Activated CD4-positive, alpha-beta memory T cell treated with anti-CD3 and anti-CD28 coated beads, Interleukin-2, amount 10 ng/mL, durations not matched to agents 7 days and 5 days (primary cell): ENCODE measurements at places on chromosomes 1 and 21. TPM values are rescaled to one million over a fixed set of nuclear protein-coding genes. Genes with fewer than 3 reads are reported as not detected.

- peaks cover 40% of the 10 kb centered on the region for H3K36me3 ChIP-seq
- DNase-seq, result no peak
- no peak overlapping the region for H3K27ac ChIP-seq
- no peak overlapping the region for H3K4me3 ChIP-seq
- H3K4me1 ChIP-seq, result peaks cover 20% of the 10 kb centered on the region
- H3K27me3 ChIP-seq, result peaks cover 11% of the 10 kb centered on the region
Measured at GRCh38 chr1:233635765-233636502, 22.0 kb downstream of the KCNK1 start.

DNA sequence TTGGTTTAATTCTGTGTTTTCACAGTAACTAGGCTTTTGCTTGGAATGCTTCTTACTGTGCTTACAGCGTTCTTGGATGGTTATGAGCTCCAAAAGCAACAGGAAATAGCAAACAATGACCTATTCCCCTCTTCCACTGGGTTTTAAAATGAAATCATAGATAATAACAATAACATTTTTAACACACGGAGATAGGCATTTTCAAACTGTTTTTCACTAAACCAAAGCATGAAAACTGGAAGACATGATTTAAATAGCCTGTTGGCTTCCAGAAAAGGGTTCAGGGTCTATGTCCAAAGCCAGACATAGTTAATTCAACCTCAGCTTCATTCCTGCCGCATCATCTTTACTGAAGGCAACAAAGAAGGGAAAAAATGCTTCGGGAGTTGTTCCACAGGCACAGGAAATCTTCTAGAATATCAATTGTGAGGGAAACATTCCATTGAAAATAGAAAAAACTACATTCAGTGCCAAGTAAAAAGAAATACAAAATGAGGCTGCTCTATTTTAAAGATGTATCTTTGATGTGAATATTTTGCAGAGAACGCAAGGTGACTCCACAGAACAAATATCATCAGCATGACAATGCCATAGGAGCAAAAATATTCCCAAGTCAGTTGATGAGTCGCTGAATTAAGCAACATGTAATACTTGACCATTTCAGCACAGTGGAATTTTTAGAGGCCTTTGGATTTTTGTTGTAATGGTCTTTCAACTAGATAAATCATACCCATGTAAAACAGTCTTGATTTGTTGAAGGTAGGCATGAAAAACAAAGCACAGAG is 80.7 kb downstream of the NID1 start:
- no peak overlapping the region for H3K4me3 ChIP-seq
- DNase-seq, result no peak
- H3K27me3 ChIP-seq, result peaks cover 13% of the 10 kb centered on the region
- no peak overlapping the region for H3K27ac ChIP-seq
- no peaks in the 10 kb centered on the region for H3K36me3 ChIP-seq

GRCh38 chr1:217921126-217921904 is 290.2 kb downstream of the SPATA17 start:
- peaks cover 5% of the 10 kb centered on the region for H3K27me3 ChIP-seq
- no peaks in the 10 kb centered on the region for H3K36me3 ChIP-seq
- no peaks in the 10 kb centered on the region for H3K4me1 ChIP-seq
- no peak for DNase-seq
- no peak overlapping the region for H3K4me3 ChIP-seq

NUP210L gene
- total RNA-seq, result 0.08 TPM

DNA sequence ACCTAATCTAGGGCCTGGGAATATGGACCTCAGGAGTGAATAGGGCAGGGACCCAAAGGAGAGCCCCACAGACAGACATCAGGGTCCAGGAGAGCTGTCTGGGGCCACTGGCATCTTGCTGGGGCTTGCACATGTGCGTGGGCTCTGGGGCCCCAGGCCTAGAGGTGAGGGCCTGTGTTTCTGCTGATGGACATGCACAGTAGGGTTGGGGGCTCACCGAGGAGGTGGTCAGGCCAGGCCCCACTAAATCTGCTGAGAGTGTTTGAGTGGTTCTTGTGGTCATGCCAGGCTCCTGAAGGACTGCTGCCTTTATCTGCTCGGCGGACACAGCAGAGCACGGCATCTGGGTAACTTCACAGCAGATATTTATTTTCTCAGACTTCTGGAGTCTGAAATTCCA is 87.4 kb downstream of the OBSCN start:
- H3K4me1 ChIP-seq, result no peaks in the 10 kb centered on the region
- H3K27me3 ChIP-seq, result no peaks in the 10 kb centered on the region

DNA sequence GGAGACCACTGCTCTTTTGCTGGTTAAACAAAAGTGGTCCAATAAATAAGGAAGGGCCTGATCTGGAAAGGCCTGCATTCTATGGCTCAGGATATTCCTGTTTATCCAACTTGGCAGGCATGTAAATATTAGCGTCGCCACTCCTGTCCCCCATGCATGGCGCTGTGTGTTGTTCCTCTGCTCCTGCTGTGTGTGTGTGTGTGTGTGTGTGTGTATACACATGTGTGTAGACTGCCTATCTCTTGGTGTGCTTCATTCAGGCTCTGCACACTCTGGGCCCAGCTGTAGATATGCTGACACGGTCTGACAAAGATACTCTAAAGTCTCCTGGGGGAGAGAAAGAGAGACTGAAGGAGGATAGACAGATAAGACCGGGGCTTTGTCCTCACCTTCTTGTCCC is 6.8 kb downstream of the LMOD1 start:
- no peak overlapping the region for H3K27ac ChIP-seq
- no peak overlapping the region for H3K4me3 ChIP-seq
- DNase-seq, result no peak
- H3K27me3 ChIP-seq, result peaks cover 33% of the 10 kb centered on the region
- no peaks in the 10 kb centered on the region for H3K4me1 ChIP-seq
- no peaks in the 10 kb centered on the region for H3K36me3 ChIP-seq

- no peaks in the 10 kb centered on the region for H3K27me3 ChIP-seq
- peaks cover 16% of the 10 kb centered on the region for H3K36me3 ChIP-seq
- DNase-seq, result no peak
Measured at GRCh38 chr1:179052776-179053175, 27.1 kb downstream of the FAM20B start.

GRCh38 chr1:118773656-118774055 is 214.5 kb downstream of the TBX15 start:
- no peak overlapping the region for H3K4me3 ChIP-seq
- H3K36me3 ChIP-seq, result no peaks in the 10 kb centered on the region
- H3K27ac ChIP-seq, result no peak overlapping the region
- DNase-seq, result no peak
- no peaks in the 10 kb centered on the region for H3K4me1 ChIP-seq

PRELP gene
- not detected for total RNA-seq
